Dorsolateral prefrontal cortex (tissue), 122 donors: ENCODE measurements at places on chromosomes 12 and 14.
A peak's percentile ranks its signal among the peaks of the same experiment; 100 is the strongest.

DNA sequence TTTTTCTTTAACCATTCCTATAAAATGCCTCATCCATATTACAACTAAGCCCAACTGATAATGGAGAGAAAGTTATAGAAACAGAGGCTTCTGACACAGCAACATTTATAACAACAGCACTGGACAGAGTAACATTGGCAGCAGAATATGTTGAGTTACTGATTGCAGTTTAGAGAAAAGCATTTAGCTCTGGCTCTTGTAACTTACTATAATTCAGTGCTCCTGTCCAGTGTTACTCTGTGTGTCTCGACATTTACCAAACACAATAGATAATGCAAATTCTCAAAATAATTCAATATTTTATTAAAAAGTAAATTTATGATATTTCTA is 356.1 kb downstream of the CEP128 start:
- DNase-seq: no peak

GRCh38 chr12:113242026-113242418 is 20.8 kb downstream of the TPCN1 start:
- DNase-seq: no peak

GRCh38 chr12:51415931-51416330 is 8.7 kb upstream of the SLC4A8 start:
- no peak for DNase-seq

GRCh38 chr14:66884149-66884548 is 305.1 kb upstream of the GARIN2 start:
- DNase-seq: no peak

DNA sequence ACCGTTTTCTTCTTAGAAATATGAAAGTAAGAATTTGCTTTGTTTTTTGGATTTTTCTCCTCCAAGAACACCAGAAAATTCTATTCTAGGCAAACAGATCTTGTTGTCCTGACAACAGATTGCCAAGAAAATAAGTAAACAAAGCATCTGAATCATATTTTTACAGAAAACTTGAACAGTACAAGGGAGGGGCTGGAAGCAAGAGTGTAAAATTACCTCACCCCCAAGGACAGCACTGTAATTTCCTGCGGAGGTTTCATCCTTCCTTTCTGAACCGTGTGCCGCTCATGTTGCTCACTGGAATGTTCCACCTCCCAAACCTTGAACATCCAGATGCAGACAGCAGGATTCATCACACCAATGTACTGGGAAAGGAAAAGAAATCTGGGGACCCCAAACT is 5.4 kb upstream of the CAMKK2 start:
- DNase-seq: no peak

- DNase-seq: no peak
Observed at GRCh38 chr14:22007363-22007762, 333.7 kb upstream of the OR4E1 start.

DNA sequence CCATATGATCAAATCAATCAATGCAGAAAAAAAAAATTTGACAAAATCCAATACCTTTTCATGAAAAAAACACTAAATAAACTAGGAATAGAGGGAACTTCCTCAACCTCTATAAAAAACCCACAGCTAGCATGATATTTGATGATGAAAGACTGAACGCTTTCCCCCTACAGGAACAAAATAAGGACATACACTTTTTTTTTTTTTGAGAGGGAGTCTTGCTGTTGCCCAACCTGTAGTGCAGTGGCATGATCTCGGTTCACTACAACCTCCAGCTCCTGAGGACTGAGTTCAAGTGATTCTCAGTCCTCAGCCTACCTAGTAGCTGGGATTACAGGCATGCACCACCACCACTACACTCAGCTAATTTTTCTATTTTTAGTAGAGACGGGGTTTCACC is 17.9 kb upstream of the CAMKK2 start:
- no peak for DNase-seq

DNA sequence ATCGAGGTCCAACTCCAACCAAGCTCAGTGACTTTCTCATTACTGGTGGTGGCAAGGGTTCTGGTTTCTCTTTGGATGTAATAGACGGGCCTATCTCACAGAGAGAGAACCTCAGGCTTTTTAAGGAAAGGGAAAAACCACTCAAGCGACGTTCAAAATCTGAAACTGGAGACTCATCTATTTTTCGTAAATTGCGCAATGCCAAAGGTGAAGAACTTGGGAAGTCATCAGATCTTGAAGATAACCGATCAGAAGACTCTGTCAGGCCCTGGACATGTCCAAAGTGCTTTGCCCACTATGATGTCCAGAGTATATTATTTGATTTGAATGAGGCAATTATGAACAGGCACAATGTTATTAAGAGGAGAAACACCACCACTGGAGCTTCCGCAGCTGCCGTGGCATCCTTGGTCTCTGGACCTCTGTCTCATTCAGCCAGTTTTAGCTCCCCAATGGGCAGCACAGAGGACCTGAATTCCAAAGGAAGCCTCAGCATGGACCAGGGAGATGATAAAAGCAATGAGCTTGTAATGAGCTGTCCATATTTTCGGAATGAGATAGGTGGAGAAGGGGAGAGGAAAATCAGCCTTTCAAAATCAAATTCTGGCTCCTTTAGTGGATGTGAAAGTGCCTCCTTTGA is 343.5 kb upstream of the RGS6 start:
- DNase-seq: no peak

DNA sequence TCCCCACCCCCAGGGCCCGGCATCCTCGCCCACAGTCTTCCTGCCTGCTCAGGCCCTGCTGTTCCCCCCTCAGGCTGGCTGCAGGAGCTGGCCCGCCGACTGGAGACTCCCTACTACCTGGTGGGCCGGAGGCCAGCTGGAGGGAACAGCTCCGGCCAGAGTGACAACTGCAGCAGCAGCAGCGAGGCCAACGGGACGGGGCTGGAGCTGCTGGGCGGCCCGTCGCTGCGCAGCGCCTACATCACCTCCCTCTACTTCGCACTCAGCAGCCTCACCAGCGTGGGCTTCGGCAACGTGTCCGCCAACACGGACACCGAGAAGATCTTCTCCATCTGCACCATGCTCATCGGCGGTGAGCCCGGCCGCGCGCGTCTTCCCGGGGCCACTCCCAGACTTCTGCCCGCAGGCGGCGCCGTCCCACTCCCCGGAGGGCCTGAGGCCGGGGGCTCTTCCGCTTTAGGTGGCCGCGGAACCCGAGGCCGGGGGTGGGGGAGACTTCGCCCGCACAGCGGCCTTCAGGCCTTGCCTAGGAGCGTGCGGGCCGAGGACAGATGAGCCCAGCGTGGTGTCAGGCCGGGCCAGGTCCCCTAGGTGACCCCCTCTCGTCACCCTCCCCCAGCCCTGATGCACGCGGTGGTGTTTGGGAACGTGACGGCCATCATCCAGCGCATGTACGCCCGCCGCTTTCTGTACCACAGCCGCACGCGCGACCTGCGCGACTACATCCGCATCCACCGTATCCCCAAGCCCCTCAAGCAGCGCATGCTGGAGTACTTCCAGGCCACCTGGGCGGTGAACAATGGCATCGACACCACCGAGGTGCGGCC is 10.2 kb downstream of the KCNH3 start:
- no peak for DNase-seq

DNA sequence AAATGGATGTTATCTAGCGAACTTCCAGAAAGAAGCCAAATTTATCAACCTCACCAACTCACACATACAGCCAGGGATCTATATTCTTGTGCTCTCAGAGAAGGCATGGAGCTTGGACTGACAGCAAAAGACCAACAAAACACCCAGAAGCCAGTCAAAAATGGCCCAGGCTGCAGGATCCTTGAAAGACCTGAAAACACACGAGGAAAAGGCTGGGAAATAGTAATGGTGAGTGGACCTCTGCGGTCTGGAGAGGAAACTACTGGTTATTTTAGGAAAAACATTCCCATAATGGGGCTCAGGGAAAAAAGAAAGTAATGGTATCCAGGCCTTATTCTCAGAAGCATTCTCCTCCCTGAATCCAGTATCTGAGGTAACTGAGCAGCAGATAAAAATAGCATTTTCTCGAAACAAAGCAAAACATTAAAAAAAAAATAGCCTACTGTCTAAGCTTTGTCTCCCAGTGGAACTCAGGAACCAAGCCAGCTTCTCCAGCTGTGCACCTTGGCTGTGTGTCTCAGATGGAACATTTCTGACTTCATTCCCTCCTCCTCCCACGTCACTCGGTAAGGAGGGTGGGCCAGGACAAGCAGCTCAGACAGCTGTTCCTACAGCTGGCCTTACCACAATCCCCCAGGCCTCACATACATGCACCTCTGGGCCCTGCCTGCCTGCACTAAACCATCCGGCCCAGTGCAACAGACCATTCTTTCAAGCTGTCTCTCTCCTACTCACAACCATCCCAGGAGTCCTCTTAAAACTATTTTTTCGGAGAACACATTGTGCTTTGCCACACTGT is 249.9 kb downstream of the DAD1 start:
- peak; percentile 26 for DNase-seq

DNA sequence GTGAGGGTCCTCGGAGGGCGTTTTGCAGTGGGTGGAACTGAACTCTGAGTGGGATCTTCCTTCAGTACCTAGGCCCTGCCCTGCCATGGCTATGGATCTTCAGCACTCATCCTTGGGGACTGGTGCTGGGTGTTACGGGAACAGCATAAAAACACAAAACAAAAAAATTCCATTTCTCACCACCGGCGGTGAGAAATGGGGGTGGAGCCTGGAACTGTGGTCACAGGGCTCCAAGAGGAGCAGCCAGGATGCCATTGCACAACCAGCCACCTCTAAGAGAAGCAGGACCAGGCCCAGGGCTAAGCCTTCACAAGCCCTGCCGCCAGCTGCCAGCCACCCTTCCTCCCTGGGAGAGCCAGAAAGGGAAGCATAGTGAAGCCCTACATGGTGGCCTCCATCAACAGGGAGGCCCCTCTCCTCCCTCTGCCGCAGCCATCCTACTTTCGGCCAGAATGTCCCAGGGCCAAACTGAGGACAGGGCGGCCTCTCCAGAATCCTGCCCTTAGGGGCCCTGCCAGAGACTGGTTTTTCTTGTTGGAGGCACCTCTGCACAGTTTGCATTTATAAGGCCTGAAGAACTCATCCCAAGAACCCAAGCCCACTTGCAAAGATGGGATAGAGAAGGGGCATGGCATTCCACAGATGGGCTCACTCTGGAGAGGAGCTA is 76.5 kb downstream of the VCPKMT start:
- DNase-seq: no peak

GRCh38 chr14:76129851-76130576 is 21.7 kb upstream of the GPATCH2L start:
- no peak for DNase-seq

DNA sequence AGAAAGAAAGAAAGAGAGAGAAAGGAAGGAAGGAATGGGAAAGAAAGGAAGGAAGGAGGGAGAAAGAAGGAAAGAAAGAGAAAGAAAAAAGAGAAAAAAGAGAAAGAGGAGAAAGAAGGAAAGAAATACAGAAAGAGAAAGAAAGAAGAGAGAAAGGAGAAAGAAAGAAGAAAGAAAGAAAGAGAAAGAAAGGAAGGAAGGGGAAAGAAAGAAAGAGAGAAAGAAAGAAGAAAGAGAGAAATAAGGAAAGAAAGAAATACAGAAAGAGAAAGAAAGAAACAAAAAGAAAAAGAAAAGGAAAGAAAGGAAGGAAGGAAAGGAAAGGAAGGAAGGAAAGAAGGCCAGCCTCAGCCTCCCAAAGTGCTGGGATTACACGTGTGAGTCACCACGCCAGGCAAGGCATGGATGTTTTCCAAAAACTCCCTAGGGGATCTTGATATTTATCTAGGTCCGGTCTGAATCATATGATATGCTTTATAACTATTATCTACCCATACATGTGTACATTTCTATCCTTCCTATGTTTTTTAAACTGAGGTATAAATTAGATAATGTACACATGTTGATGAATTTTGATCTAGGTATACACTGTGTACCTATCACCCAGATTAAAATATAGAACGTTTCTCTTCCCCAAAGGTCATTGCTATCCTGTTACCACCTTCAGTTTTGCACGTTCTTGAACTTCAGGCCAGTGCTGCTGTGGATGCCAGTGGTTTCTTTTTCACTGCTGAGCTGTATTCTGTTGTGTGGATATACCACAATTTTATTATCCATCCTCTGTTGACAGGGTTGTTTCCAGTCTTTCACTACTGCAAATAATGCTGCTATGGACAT is 177.9 kb downstream of the RBM19 start:
- no peak for DNase-seq
